ENCODE measurements at places on chromosomes 3 and 15.

DNA sequence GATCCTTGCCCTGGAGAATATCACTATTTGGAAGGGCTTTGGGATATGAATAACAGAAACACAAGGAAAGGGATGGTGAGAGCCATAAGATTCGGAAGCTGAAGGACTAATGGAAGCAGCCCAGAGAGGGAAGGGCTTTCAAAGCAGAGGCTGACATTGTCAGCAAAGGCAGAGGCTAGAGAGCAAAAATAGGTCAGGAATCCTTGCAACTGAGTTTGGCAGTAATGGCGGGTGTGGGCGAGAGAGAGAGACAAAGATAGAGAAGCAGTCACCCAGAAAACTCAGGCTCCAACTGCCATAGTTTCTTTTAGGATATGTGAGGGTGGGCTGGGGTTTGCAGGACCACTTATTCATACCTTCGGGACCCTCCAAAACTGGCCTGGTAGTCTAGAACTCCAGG, 248.6 kb downstream of the OPA1 start:
- DNase-seq, result no peak

GRCh38 chr3:134198414-134198813, 52.2 kb downstream of the RYK start:
- no peak for DNase-seq

GRCh38 chr3:111087924-111088469, 16.4 kb downstream of the NECTIN3 start:
- no peak for DNase-seq

DNA sequence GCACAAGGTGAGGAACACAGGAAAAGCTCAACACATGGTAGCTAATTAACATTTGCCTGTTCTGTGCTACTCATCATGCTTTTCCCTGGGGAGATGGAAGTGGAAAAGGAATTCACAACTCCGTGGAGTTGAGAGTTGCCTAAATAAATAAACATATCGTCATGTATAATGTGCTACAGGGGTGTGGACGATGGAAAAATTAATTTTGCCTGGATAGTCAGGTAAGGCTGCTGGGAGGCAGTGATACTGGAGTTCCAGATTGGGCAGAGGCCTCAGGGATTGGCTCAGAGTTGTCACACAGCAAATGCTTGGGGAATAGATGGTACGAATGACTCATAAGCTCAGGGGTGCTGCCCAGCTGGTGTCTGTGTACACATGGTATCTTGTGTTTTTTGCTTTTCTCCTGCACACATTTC, 3.1 kb upstream of the ABHD6 start:
- DNase-seq, result no peak

DNA sequence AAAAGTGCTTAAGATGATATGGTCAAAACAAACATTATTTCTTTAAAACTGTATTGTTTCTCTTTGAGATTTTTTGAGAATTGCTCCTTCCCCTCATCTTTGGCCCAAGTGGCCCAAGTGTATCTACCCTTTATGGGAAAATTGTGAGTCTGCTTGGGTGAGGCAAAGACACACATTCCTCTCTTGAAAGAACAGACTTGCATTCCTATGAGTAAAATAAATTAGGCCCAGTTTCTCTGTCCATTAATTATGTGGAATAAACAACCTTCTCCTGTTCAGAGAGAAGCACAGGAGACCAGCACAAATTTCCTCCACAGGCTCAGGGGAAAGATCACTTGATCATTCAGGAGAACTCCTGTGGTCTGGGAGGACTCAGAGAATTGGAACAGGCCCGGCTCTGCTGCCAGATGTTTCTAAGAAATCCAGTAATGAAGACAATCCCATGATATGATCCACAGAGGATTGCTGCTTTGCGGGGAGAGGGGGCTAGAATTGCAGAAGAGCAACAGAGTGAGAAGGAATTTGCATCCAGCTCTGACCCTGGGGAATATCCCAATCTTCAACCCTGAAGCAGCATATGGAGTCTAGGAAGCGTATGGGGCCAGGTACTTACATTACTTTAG, 53.8 kb upstream of the BOC start:
- DNase-seq, result no peak

- DNase-seq, result no peak
Observed at GRCh38 chr15:61768131-61768530, 292.1 kb downstream of the VPS13C start.

DNA sequence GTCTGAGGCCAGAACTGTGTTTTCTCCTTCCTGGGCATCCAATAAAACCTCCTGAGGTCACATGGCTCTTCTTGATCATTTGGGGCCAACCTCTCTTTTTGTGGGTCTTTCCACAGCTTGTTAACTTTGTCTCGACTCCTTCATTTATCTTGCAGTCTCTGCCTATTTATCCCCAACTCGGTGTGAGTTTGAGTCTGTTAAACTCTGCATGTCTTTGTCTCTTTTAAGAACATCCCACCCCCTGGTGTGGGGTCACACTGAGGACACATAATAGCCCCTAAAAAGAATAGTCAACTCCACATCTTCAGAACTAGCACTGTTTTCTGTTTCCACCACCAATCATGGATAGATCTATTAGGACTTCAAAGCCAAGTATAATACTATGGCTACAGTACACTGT, 187.2 kb downstream of the TLE3 start:
- DNase-seq, result no peak
